ENCODE measurements at places on chromosomes 4 and X. TPM values are rescaled to one million over a fixed set of nuclear protein-coding genes. Genes with fewer than 3 reads are reported as not detected.

DNA sequence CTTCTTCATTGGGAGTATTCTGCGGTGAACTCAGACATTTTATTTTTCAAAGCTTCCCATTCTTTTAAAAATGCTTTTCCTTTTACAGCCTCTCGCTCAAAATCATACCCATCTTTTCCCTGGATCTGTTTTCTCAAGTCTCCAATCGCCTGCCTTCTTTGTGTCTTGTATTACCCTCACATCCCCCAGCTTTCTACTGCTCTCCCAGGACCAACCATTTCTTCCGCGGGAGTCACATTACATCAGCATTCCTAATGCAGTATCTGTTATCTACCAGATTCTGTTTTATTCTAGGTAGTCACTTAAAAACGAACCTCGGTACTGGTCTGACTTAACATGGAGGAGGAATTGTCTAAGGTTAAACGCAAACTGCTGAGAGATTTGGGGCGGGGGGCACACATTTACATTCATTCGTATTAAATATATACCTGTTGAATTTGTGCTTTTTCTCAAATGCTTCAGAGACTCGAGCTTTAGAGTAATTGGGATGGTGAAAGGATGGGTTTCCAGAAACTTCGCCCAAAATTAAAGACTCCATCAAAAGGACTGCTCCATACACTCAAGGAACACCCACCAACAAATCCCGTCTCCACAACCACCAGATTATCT, 493 bp upstream of the UCHL1 start:
- DNase-seq: no peak

The LRP2BP gene
- total RNA-seq: 1.2 TPM

The GYPA gene
- total RNA-seq: not detected

DNA sequence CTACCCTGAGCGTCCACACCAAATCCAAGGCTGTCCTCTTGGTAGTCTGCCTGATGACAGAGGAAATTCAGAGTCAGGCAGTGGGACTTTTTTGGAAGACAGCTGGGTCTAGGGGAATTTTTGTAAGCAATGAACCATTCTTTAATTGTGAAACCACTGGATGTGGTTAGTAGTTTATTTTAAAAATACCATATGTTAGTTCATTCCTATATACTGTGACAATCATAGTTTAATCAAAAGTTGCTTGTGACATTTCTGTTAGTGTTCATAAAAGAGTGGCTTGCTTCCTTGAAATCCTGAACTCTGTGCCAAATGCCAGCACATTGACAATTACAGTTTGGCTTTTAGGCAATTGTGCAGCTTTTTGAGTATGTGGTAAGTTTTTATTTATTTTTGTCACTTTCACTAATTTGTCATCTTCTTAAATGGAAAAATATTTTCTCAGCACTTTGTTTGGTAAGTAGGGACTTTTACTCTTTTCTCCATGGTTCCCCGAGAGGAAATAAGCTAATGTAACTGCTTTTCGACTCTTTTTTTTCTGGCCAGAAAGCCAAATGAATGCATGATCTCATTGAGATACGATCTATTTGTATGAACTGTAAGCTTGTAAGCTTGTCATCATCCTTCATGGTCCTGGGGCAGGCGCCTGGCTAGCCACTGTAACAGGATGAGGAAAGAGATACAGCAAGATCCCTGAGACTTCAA, 72.6 kb upstream of the SLC4A4 start:
- DNase-seq: no peak

The HCFC1 gene
- 36.9 TPM for total RNA-seq

DNA sequence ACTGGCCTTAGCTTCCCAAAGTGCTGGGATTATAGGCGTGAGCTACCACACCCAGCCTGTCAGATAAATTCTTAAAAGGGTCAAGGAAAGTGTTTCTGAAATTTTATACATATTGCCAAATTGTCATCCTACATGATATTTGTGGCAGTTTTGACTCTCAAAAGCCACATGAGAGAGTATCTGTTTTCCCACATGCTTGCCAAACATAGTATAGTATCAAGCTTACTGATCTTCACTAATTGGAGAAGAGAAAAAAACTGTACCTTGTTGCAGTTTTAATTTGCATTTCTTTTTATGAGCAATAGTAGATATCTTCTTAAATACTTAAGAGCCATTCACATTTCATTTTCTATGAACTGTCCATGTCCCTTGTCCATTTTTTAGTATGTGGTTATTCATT, 83.6 kb downstream of the TET2 start:
- DNase-seq: no peak

The PCDH11X gene
- total RNA-seq: 0.60 TPM

GRCh38 chr4:113447769-113448168, 313.8 kb downstream of the CAMK2D start:
- no peak for DNase-seq

- no peak for DNase-seq
Measured at GRCh38 chrX:135596495-135596894, 76.0 kb downstream of the INTS6L start.

The SUPT20HL1 gene
- total RNA-seq: 0.69 TPM

DNA sequence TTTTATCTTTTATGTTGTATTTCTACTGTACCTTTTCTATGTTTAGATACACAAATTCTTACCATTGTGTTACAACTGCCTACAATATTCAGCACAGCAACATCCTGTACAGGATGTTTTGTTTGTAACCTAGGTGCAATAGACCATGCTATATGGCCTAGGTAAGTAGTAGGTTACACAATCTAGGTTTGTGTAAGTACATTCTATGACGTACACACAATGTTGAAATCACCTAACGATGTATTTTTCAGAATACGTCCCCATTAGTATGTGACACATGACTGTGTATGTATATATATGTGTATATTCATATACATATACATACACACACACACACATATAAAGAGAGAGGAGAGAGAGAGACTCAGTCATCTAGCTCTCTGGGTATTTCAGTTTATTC, 103.5 kb downstream of the CLNK start:
- no peak for DNase-seq

The MAGEA12 gene
- not detected for total RNA-seq

GRCh38 chr4:140704964-140705363, 51.2 kb downstream of the TBC1D9 start:
- DNase-seq: no peak

The SULT1E1 gene
- total RNA-seq: not detected

The MGAT4D gene
- total RNA-seq: not detected

The SMR3B gene
- not detected for total RNA-seq

GRCh38 chr4:26204911-26205370, 115.9 kb upstream of the RBPJ start:
- DNase-seq: no peak

DNA sequence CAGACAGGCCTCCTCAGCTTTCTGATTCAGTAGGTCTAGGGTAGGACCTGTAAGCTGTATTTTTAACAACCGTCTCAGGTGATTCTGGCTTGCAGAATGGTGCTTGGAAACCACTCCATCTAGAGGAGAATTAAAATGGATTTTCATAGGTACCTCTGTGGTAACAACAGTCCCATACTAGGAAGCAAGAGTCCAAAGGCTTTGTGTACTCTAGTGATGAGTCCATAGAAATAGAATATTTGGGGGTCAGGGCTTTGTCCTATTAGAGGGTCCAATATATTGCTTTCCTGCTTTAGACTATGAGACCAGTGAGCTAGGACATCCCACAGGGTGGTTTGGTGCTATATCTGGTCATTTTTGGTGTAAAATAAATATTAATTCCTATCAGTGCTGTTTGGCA, 242.0 kb downstream of the SCFD2 start:
- no peak for DNase-seq

DNA sequence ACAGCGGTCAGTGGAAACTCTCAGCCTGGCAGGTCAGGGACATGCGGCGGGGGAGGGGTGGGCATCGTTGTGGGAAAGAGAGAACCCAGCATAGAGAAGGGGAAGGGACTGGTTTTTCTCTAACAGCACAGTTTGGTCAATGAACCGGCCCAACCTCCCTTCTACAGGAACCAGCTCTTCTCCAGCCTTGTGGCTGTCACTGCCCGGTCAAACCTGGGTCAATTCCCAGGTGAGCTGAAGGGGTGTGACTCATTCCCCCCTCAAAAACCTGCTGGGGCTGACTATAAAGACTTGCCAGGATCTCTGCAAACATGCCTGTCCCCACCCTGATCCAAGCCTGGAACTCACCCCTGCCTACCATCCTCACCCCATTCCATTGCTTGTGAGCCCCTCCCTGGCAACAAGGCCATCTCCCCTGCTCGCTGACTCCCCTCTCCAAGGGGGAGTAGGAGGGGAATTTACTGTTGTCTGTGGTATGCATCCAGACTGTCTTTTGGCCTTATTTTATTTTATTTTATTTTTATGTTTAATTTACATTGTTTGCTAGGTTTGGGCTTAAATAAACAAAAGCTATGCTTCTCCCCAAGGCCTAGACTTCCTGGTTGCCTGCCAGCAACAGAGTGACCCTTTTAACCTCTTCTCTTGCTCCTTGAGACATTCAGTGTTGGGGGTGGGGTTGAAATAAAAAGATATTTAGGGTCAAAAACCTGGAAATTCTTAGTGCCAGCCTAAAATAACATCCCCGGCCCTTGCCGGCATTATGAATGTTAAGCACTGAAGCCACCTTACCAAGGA, 49.6 kb downstream of the TSC22D3 start:
- DNase-seq: peak; percentile 61

The HHIP gene
- 0.79 TPM for total RNA-seq

The RBMXL3 gene
- total RNA-seq: not detected

GRCh38 chr4:163568843-163569242, 74.4 kb downstream of the TMA16 start:
- DNase-seq: no peak

GRCh38 chr4:123090886-123091285, 168.5 kb upstream of the NUDT6 start:
- DNase-seq: no peak

- DNase-seq: no peak
Measured at GRCh38 chr4:129371926-129372325, 276.0 kb downstream of the C4orf33 start.

- DNase-seq: no peak
Measured at GRCh38 chr4:52984462-52984881, 122.4 kb downstream of the RASL11B start.

DNA sequence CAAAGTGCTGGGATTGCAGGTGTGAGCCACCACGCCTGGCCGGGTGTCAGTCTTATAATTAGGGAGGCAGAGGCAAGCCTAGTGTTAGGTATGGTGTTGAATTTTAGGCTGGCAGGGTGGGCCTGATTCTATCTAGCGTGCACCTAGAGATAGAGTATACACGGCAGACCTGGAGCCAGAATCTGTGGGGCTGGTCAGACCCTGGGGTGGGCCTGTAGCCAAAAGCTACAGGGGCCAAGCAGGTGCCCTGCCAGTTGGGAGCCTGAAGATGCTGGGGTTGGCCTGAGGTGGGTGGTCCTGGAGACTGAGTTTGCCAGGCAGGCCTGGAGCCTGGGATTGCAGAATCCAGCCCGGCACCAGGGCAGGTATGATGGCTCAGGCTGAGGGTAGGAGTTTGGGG, 1580.3 kb downstream of the ARAP2 start:
- DNase-seq: no peak

GRCh38 chr4:130210864-130211263, 1114.9 kb downstream of the C4orf33 start:
- DNase-seq: no peak

The CTBP1 gene
- 109 TPM for total RNA-seq

GRCh38 chr4:38298868-38299713, 338.9 kb downstream of the PTTG2 start:
- no peak for DNase-seq

- no peak for DNase-seq
Measured at GRCh38 chr4:160319868-160320260, 1217.0 kb downstream of the RAPGEF2 start.

- DNase-seq: no peak
Measured at GRCh38 chrX:5586726-5587125, 641.9 kb downstream of the NLGN4X start.
